ENCODE measurements at places on chromosomes 5 and 9.

GRCh38 chr9:3150074-3150473 lies 306.2 kb upstream of the PUM3 start:
- DNase-seq = no peak

- DNase-seq = no peak
Observed at GRCh38 chr5:55856516-55857246, 5.5 kb downstream of the IL31RA start.

GRCh38 chr5:172676914-172677475 lies 35.9 kb downstream of the NEURL1B start:
- no peak for DNase-seq

DNA sequence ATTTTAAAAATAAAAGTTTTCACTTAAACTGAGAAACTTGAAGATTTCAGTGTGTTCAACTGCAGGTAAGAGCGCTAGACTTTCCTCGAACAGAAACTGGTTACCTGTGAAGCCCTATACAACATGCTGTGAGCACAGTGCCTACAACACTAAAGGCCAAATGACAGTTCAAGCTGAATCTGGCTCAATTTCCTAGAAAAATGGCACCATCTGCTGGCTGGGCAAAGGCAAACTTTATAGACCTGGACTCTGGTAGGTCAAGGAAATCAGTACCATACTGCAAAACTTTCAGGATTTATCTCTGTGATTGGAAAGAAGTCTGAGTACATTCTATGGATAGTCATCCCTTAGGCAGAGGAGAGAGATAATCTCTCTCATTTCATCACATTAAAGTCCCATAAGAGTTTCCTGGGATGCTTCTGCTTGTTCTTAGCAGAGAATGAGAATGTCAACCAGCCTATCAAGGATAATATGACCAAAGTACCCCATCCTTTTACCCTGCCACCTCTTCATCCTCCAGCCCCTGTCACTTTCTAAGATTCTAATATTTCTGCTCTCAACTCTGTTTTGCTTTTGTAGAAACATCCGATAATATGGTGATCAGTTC lies 31.8 kb upstream of the FOXB2 start:
- peak; percentile 51 for DNase-seq

GRCh38 chr9:109641372-109641659 lies 138.7 kb upstream of the PALM2AKAP2 start:
- DNase-seq = no peak

DNA sequence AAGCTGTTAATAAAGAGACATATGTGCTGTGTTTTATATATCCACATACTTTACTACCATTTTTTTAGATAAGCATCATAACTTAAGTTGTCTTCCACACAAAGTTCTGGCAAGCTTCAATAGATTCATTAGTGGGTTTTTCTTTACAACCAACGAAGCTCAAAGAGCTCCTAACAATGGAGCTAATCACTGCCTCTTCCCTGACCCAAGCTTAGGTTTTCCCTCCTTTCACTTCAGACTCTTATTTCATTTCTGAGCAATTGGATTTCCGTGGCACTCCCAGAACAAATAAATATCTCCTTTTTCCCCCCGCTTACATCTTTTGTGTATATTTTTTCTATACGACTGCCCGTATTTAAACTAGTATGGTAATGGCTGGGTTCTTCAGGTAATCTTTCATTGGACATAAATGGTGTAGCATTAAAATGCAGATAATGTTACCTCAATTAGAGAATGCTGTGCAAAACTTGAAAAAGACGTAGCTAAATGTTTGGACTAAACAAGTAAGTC lies 275.5 kb upstream of the TMEM161B start:
- no peak for DNase-seq

DNA sequence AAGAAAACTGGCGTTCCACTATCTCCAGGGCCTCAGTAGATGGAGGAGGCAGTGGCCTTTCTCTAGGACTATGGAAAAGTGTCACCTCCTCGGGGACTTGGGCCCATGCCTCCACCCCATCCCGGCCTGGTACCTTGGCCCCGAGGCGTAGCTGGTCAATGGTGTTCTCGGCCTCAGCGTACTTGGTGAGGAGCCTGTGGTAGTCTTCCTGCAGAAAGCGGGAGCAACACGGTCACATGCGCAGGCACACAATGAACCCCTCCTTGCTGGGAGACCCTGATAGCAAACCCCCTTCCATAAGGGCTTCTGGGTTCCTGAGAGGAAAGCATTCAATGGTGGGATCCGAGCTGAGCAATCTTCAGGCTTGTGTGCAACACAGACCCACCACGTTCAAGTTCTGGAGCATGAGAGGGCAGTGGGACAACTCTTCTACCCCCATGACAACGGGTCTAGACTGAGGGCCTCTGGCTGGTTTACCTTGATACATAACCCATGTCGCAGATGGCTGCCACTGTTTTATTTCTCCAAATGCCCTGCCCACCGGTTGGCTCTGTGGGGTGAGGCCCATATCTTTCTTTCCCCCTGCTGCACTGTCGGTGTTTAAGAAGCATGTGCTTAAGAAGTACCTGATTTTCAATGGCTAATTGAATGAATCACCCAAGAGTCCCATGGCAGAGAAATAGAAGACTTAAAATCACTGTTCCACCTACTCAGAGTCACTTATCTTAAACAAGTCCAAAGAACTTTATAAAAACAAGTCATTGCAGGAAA lies 13.6 kb downstream of the AKNA start:
- no peak for DNase-seq

GRCh38 chr9:117233016-117233415 lies 181.8 kb downstream of the ASTN2 start:
- DNase-seq = no peak

GRCh38 chr5:1876660-1877064 lies 6.1 kb downstream of the IRX4 start:
- DNase-seq = no peak

- DNase-seq = no peak
Observed at GRCh38 chr5:159458217-159458711, 128.0 kb upstream of the IL12B start.

- no peak for DNase-seq
Observed at GRCh38 chr5:38968665-38969064, 105.5 kb downstream of the RICTOR start.

GRCh38 chr9:73173557-73174329 lies 22.1 kb downstream of the ANXA1 start:
- DNase-seq = no peak

- DNase-seq = no peak
Observed at GRCh38 chr9:37034938-37035647, 1.0 kb upstream of the PAX5 start.

DNA sequence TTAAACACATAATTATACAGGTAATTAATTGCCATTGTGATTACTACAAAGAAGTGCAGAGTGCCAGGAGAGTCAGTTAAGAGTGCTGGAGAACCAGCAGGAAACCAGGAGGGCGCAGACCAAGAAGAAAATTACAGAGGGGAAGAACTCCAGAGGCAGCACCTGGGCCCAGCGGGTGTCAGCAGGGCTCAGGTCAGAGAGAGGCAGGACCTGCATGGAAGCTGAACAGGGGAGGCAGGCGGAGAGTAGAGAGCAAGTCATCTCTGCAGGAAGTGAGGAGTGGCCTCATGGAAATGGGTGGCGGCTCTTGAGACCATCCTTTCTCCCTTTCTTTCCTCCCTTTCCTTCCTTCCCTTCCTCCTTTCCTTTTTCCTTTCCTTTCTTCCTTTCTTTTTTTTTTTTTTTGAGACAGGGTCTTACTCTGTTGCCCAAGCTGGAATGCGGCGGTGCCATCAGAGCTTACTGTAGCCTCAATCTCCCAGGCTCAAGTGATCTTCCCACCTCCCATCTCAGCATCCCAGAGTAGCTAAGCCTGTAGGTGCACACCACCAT lies 4.0 kb upstream of the ZBTB34 start:
- no peak for DNase-seq

GRCh38 chr9:99027443-99027842 lies 77.5 kb upstream of the TGFBR1 start:
- DNase-seq = no peak

DNA sequence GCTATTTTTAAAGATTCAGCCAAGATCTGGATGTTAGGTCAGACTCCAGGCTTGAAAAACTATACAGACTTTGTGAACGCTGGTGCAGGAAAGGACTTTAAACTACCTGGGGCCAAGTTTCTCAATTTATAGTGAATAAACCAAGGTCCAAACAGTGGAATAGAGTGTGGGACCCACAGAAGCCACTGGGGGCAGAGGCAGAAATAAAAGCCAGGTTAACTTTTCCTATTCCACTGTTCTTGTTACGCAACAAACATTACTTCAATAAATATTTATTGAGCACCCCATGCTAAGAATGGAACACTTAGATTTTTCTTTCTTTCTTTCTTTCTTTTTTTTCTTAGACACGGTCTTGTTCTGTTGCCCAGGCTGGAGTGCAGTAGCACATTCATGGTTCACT lies 11.0 kb upstream of the HAVCR1 start:
- no peak for DNase-seq

DNA sequence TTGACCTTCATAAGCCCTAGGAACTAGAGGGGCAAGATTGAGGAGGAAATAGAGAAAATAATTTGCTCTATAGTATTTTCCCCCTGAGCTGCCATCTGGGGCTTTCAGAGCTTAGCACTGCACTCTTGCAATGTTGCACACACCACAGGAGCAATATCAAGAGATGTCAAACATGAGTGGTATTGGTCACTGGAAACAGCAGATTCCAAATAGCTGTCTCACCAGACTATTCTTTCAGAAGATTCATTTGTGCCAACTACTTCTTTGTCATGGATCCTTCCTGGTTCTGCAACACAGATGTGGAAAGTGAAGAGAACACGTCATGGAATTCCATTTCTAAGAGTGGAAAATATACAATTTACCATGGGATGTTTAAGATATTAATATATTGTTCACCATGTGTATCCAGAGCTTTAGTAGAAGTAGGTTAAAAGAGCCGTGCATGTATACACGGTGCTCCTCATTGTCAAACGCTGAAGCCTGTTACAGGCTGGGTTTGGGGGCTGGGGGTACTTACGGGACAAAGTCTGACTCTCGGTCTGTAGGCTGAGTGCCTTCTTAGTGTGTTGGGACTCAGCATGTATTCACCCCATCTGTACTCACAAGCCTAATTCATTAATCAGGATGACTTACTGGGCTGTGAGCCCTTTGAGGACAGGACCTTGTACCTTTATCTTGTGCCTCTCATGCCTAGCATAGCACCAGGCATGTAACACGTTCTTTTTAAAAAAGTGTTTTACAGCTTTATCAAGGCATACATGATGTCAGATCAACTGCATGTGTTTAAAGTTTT lies 31.4 kb upstream of the GDNF start:
- DNase-seq = peak; percentile 34

- peak; percentile 17 for DNase-seq
Observed at GRCh38 chr9:33852216-33852826, 35.4 kb downstream of the UBE2R2 start.

DNA sequence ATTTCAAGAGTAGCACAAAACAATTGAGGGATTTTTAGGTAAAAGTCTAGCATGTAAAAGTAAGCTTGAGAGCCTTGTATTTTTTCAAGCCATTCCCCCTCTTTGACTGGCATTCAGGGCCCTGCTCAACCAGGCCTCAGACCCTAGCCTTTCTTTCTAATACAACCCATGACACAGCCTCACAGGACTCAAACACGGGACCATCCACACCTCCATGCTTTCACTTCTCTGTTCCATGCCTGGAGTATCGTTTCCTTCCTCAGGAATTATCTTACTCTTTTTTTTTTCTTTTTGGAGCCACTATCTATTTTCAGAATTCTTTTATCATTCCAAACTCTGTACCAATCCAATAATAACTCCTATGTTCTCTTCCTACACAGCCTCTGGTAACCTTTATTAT lies 560.2 kb upstream of the CLINT1 start:
- DNase-seq = no peak

GRCh38 chr5:18675041-18675440 lies 1040.8 kb downstream of the TAF11L14 start:
- no peak for DNase-seq

DNA sequence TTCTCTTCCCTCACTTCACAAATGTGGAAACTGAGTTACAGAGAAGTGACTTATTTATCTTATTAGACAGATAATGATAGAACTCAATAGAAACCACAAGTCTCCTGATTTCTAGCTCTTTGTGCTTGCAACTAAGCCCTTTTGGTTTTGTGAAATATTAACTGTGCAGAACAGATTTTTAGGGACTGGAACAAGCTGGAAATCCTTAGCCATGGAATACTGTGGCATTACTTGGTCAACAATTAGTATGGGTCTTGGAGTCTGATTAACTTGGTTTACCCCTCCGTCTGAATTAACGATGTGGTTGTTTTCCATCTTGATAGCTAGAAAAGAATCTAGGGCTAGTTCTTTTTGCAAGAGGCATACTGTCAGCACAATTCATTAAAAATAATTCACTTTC lies 584 bp upstream of the KLF9 start:
- DNase-seq = no peak

DNA sequence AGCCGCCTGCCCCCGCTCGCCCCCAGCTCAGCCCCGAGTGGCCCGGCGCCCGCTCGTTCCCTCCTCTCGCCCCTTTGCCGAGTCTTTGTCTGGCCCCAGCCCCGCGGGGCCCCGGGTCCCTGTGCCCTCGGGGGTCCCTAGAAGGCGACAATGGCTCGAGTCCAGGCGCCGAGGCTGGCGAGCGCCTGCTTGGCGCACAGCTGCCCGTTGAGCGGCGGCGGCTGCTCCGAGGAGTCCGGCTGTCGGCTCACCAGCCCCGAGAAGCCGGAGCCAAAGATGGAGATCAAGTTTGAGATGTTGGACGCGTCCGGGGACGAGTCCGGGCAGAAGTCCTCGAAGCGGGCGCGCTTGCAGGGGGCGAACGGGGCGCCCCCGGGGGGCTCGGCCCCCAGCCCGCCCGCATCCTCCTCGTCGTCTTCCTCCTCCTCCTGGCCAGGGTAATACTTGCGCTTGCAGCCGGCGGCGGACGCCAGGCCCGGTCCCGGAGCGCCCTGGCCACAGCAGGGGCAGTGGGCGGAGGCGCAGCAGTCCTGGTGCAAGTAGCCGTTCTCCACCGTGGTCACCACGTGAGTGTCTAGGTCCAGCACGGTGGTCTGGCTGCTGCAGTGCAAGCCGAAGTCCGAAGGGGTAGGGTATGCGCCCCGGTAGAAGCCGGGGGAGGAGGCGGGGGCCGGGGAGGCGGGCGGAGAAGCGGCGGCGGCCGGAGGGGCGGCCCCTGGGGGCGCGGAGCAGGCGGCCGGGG lies 1.2 kb downstream of the IER5L start:
- DNase-seq = no peak

GRCh38 chr5:172805736-172806255 lies 28.3 kb upstream of the ERGIC1 start:
- no peak for DNase-seq

DNA sequence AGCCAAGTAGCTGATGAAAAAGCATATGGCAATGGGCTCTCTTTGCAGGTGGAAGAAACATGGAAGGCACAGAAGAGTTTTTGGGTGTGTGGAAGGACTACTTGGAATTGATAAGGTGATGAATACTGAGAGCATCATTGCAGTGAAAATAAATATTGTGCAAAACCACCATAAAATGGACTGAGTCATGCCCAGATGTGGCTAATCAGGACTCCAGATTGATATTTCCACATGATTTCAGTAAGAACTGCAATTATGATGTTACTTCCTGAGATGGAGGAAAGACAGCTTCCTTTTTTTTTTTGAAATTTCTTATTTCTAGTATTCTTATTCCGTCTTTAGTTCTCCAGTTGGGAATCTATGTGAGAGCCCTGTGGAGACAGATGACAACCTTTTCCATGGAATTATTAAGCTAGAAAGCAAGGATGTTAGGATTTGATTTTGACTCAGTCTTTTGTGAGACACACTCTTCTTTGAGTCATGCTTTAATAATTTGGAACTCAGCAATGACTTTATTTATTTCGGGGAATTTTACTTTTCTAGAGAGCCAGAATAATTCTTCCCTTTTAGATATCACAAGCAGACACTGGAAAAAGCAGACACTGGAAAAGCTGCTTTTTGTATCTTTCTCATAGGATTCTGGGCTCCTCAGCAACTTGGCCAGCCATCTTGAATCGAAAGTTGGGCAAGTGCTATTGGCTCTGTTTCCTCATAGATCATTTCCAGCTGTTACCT lies 94.2 kb upstream of the VCAN start:
- DNase-seq = no peak
